ENCODE measurements at places on chromosomes 2 and 18.
A peak's percentile ranks its signal among the peaks of the same experiment; 100 is the strongest.

GRCh38 chr2:178761759-178762371 lies 45.4 kb downstream of the TTN start:
- peak; percentile 2 for DNase-seq

GRCh38 chr2:106537047-106537446 lies 49.9 kb downstream of the CD8B2 start:
- DNase-seq: no peak

- no peak for DNase-seq
Observed at GRCh38 chr2:188477564-188478103, 186.0 kb downstream of the GULP1 start.

- DNase-seq: no peak
Observed at GRCh38 chr18:59733421-59733820, 36.2 kb upstream of the CCBE1 start.

GRCh38 chr2:147375073-147375472 lies 469.8 kb upstream of the ACVR2A start:
- no peak for DNase-seq

GRCh38 chr2:85088921-85089320 lies 44.3 kb upstream of the TCF7L1 start:
- no peak for DNase-seq

GRCh38 chr2:148063633-148064032 lies 42.7 kb downstream of the MBD5 start:
- no peak for DNase-seq

DNA sequence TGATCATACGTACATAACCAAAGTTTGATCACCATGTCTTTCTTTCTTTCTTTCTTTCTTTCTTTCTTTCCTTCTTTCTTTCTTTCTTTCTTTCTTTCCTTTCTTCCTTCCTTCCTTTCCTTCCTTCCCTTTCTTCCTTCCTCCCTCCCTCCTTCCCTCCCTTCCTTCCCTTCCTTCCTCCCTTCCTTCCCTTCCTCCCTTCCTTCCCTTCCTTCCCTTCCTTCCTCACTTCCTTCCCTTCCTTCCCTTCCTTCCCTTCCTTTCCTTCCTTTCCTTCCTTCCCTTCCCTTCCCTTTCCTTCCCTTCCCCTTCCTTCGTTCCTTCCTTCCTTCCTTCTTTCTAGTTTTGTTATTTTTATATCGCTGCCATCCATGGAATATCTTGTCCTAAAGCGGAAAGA lies 406.7 kb upstream of the DDX18 start:
- DNase-seq: no peak

GRCh38 chr18:77127769-77128671 lies 4.6 kb downstream of the MBP start:
- peak; percentile 98 for DNase-seq

DNA sequence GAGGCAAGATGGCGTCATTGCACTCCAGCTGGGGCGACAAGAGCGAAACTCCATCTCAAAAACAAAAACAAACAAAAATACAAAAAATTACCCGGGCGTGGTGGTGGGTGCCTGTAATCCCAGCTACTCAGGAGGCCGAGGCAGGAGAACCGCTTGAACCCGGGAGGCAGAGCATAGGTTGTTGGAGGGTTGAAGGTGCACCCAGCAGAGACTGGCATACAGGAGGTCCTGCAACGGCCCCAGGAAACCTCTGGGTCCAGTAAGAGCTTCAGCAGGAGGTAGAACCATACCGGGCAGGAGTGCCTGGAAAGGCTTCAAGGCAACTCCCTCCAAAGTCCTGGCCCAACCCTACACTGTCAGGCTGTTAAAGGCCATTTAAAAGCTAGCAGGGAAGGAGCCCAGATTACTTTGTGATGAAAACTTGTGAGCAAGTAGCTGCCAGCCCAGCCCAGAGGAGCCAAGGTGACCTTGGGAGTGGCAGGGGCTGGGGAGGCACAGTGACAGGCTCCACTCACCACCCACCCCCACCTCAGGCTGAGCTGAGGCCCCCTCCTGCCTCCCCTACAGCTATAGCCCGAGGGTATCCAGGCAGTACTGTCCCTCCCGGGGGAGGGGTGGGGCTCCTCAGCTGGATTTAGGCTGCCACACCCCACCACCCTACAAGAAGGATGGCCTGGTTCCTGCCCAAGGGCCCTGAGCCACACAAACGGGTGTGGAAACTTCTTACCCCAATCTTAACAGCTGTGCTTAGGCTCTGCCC lies 28.1 kb downstream of the TFCP2L1 start:
- DNase-seq: no peak

DNA sequence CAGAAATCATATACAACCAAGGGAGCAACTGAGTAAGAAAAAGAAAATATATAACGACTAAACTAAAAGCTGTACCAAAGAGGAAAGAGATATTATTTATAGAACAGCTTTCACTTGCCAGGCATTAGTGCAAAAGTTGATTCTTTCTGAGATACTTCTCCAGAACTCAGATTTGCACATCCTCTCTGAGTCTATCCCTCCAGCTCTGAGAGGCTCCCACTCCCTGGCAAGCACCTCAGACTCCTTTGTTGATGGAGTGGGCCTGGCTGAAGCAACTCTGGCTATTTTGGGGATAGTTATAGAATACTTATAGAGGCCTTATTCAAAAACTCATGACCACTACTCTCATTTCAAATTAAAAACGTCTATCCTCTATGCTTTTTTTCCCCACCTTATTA lies 501.6 kb upstream of the TNP1 start:
- DNase-seq: no peak

DNA sequence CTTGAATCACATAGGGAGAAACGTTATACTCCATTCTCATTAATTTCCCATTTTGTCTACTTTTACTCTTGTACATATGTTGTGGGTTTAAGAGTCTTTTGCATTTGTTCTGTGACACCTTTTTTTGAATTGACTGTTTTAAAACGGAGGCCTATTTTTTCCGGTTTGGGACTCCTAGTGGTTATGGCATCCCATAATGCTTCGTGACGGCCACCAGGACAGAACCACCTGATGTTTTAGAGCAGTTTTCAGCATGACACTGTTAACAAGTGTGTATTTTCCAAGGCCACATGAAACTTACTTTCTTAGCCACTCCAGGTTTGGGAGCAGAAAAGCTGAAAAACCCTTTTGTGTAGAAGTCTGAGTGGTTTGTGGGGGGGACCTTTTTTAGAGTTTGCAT lies 8.4 kb downstream of the SOX11 start:
- no peak for DNase-seq

GRCh38 chr2:210458395-210458794 lies 18.2 kb downstream of the LANCL1 start:
- DNase-seq: no peak

DNA sequence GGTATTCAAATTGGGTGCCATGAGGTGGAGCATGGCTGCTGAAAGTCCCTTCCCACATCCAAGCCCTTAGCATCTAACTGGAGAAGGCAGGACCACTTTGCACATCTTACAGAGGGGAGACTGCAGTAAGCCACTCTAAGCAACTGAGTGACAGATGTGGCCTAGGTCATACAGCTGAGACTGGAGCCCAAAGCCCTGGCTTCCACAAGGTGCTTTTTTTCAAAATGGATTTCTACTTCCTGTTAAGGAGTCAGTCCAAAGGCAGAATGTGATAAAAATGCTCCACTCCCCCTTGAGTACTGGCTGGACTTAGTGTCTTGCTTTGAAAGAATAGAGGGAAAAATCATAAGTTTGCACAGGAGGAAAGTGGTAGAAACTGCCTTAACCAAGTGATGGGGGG lies 424.0 kb upstream of the SPRED2 start:
- DNase-seq: no peak

GRCh38 chr2:226118471-226119429 lies 680.9 kb downstream of the IRS1 start:
- DNase-seq: peak; percentile 86

GRCh38 chr2:10286216-10287037 lies 16.3 kb upstream of the HPCAL1 start:
- DNase-seq: no peak

- no peak for DNase-seq
Observed at GRCh38 chr2:71906357-71906973, 241.2 kb downstream of the CYP26B1 start.

DNA sequence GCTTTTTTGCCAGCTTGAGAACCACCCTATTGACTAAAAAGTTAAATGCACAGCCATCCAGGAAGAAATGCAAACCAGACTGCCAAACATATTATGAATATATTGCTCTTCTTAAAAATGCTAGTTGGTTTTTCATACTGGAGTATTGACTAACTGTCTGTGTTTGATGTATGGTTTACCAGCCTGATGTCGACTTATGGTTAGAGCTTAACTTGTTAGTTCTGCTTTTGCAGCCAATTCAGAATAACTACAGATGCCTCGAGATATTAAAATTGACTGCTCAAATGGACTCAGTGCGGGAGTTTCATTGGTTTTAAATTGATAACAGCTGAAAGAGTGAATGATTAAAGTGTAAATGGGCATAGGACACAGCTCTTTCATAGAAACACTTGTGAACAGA lies 369.8 kb downstream of the ARHGAP15 start:
- DNase-seq: no peak

DNA sequence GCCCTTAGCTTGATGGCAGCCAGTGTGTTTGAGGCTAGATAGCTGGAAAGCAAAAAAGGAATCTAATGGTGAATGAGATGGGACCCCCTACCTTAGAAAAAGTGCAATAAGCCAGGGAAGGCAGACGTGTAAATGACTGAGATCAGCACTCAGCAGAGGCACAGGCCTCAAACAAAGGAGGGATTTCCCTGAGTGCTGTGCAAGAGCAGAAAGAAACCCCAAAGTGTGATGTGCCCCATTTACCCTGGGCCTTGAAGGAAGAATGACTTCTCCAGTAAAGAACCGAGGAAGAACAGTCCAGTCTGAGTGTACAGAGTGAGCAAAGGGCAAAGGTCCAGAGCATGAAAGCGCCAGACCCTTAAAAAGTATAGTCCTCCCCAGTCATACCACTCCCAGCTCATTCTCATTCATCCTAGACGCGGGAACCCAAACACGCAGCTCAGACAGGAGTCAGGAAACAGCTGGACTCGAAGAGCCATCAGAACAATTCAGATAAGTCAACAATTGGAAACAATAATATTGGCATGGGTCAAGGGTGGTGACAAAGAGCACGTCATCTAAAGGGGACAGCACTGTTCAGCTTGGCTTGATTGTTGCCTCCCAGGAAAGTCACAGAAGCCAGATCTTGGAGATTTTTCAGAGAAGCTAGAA lies 121.7 kb downstream of the INO80D start:
- no peak for DNase-seq

DNA sequence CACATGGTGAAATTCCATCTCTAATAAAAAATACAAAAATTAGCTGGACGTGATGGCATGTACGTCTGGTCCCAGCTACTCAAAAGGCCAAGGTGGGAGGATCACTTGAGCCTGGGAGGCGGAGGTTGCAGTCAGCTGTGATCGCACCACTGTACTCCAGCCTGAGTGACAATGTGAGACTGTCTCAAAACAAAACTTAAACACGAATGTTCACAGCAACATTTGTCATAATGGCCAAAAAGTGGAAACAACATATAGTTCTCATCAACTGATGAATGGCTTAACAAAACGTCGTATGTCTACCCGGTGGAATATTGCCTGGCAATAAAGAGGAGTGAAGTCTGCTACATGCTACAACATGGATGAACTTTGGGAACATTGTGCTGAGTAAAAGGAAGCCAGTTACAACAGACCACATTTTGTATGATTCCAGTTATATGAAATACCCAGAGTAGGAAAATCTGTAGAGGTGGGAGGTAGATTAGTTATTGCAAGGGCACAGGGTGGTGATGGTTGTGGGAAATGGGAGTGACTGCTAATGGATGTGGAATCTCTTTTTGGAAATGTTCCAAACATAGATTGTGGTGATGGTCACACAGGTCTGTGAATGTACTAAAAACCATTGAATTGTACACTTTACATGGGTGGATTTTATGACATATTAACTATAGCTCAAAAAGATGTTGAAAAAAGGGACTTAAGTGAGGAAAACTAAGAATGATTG lies 478.2 kb downstream of the PTPRM start:
- DNase-seq: no peak

DNA sequence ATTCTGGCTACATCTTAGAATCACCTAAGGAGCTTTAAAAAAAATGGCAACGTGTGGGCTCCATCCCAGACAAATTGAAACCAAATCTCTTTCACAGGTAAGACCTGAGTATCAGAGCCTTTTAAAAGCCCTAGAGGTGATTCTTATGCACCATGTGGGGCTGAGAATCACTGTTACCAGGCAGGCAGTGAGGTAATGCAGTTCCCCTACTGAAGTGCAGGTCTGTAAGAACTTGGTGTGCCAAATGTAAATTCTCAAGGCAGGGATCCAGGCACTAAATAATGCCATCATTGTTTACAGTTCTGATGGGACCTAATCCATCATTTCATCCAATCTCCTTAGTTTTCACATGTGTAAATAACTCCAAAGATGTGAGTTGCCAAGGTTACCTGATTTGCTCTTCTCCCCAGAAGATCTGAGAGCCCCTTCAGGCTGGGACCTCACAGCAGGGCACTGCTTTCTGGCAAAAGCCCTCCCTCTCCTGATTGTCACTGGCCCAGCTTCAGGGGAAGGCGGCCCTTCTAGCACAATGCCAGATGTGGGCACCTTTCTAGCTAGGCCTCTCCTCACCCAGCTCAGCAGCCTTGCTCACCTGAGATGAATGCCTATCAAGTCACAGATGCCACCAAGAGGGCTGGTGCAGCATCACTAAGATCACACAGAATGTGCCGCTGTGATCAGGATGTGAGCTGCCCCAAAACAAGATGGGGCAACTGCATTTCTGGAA lies 73.6 kb upstream of the RGPD5 start:
- DNase-seq: no peak

DNA sequence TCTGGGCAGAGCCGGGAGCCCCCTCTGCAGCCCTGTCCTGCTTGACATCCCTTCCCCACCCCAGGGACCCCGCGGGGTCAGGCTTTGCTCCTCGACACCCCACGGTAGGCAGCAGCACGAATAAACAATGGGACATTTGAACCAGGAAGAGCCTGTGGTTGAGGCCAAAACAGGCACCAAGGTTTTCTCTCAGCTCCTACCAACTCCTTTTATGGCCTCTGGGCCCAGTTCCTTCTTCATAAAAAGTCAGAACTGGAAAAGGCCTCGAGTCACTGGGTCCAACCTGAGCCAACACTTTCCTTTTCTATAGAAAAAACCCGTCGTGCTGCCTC lies 20.6 kb downstream of the TEX44 start:
- peak; percentile 52 for DNase-seq

- DNase-seq: peak; percentile 24
Observed at GRCh38 chr2:67993329-67993728, 69.5 kb downstream of the C1D start.

DNA sequence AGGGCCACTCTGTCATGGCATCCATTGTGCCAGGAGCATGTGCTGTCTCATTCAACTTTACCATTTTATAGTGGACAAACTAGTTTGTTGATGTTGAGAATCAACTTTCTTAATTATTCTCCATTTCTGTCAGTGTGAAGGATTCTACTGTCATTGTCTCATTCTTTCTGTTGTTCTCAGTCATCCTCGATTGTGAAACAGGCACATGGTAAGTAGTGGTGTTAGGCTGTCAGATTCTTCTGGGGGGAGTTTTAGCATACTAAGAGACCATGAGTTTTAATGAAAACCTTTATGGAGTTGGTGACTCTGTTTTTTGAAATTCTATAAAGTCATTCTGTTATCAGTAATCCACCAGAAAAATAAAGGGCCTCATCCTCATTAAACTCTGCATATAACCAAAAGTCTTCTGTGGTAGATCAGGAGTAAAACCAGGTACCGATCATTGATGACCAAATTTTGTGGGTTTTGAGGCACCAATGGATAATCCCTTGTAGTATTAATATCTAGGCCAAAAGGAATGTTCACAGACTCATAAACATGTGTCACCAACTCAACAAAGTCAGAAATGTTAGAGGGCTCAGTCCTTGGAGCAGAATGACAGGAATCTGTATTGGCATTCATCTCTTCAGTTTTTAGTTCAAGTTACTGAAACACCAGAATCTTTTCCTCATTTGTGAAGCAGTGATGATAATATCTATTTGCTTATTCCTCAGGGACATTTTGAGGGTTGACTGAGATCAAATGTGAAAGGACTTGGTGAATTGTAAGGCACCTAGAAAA lies 73.2 kb downstream of the CERS6 start:
- DNase-seq: no peak
